ENCODE measurements at places on chromosomes 3 and 15.

DNA sequence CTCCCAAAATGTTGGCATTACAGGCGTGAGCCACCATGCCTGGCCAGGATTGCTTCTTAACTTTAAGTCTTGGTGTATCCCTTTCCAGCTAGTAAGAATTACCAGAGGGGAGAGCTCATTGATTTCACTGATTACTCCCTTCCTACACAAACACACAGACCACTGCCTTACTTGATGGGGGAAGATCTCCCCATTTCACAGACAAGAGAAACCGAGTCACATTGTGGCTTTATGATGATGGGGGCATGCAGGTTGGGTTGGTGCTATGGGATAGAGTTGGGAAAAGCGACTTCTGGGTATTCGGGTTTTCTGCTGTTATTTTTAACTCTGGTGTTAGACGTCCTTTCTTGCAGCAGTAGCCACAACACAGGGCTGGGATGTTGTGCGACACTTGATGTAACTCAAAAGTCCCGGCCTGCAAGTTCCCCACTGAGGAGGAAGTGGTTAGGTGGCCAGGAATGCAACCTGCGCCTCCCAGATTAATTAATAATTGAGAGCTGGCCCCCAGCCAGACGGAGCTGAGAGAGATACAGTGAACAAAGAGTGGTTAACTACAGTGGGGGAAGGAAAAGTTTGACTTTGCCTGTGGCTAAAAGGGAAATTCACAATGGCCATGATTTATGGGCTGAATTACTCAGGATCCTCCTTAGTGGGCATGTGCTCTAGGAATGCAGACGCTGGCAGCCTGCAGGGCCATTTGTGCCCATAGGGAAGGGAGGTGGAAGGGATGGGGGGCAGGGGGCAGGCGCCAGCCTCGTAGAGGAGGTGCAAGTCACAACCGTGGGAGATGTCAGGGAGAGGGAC, 63.6 kb downstream of the SMAD6 start:
- DNase-seq = peak; percentile 60

DNA sequence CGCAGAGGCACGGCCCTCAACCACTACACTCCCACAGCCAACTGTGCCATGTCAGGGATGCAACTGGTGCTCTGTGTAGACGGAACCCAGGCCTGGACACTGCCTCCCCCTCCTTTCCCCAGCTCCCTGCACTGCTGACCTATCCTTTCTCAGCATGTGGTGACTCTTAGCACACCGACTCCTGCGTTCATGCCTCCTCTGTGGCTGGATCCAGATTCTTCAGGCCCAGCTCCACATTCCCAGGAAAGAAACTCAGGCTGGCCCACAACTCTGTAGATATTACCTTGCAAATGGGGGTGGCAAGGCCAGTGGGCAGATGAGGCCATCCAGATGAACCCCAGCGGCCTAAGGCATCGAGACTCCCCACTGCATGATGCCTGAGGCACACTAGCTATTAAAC, 272.7 kb downstream of the OCA2 start:
- no peak for DNase-seq

DNA sequence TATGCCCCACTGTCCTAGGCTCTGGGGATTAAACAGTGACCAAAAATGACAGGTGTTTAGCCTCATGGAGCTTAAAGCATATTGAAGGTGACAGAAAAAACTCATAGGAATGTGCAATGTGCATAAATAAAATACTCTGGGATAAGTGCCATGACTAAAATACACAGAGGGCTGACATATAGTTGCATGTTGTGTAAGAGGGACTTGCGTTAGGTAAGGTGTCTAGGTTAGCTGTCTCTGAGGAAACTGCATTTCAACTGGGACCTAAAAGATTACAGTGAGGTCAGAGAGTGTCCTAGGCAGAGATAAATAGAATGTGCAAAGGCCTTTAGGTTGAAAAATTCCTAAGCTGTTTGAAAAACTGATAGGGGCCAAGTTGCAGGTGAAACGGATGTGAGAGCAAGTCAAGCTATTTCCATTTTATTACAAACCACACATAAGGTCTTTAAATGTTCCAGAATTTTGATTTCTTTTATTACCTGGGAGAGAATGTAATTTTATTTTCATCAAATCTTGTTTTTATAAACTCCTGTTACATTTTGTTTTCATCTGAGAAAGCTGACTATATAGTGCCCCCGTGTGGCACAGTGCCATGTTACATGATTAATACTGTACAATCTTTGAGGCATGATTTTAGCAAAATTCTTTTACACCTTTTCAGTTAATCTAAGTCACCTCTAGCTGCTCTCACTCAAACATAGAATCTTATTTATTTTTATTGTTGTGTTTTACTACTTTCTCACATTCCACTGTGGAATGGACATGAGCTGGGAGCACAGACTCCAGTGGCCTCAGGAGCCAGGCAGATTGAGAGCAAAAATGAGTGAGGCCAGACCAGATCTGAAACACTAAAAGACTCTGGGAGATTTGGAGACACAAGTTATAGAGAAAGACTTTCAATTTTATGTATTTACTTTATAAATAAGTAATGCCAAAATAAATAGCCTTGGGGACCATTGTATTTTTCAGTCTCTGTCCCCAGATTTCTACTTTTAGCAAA, 259.6 kb upstream of the ZNF717 start:
- peak; percentile 52 for DNase-seq

- DNase-seq = peak; percentile 70
Measured at GRCh38 chr15:26974120-26974780, 3.3 kb downstream of the GABRG3 start.

- DNase-seq = no peak
Measured at GRCh38 chr3:190709351-190709773, 153.1 kb downstream of the GMNC start.

DNA sequence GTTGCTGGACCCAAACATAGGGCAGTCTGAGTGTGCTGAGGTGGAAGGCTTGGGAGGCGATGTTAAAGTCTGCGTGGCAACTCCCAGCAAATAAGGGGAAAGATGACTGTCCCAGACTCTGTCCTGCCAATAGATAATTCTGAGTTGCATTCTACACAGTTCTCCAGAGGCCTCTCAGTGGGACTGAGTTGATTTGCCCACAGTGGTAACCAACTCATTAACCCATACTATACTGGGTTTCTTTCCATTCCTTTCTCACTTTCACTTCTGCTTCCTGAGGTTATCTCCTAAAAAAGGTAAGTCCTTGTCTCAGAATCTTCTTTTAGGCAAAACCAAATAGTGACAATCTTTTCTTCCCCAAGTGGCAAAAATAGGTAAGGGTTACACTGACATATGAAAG, 549.9 kb upstream of the DPPA4 start:
- no peak for DNase-seq

- DNase-seq = no peak
Measured at GRCh38 chr15:100670505-100671021, 68.2 kb downstream of the ASB7 start.

Data from OCI-M1 (cell line).